Activated CD4-positive, alpha-beta memory T cell treated with anti-CD3 and anti-CD28 coated beads for 36 hours (primary cell): ENCODE measurements at places on chromosomes 11 and 22. TPM values are rescaled to one million over a fixed set of nuclear protein-coding genes. Genes with fewer than 3 reads are reported as not detected.

GRCh38 chr22:38314933-38315822 is 2.1 kb downstream of the CSNK1E start:
- DNase-seq: peak; percentile 26

DNA sequence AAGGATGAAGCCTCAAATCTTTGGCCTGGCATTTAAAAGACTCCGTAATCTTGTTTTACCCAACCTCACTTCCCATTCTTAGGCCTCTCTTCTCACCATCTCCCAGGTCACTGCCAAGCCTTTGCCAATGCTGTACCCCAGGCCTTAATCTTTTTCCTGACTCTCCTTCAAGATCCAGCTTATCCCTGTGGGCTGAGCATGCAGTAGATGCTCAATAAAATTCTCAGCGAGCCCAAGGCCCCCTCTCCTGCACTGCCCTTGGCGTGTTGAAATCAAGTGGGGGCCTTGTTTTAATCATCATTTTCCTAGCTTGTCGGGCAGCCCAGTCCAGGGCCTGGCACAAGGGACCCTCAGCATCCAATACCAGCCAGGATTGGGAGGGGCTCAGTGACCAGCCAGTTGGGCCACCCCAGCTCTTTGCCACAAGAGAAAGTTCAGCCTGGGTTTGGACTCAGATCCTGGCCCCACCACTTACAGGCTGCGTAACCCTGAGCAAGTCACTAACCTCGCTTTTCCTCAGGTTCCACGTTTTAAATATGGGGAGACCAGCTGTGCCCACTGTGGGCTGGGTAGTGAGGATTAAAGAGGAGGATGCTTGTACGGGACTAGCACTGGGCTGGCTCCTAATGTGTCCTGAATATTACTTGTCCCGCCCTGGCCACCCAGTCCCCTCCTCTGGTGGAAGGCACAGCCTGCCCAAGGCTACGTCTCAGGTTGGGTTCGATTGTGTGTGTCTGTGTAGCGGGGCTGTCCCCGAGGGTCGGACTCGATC is 943 bp upstream of the YWHAH start:
- DNase-seq: no peak

GRCh38 chr11:119335091-119335654 is 846 bp downstream of the RNF26 start:
- no peak for DNase-seq

DNA sequence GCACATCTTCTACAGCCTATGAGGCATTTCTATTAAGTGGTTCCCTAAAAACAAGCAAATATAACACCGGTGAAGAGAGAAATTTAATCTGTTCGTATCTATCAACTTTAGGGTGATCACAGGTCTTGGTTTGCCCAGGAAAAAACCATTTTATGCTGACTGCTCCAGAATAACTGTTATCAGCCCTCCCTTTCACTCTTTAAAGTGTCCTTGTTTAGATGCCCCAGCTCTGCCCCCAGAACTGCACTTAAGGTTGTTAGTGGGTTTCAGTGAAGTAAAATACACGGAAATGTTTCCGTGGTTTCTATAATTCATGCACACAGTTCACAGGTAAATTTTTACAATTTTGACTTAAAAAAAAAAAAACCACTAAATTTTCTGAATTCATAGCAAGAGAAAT is 70.0 kb downstream of the NARS2 start:
- no peak for DNase-seq

- no peak for DNase-seq
Measured at GRCh38 chr22:17007852-17008731, at the start of gene GAB4. Gene GAB4, minus strand, starts transcription at chr22:17008222. Its CDS starts 108 bp downstream, at chr22:17008114.

DNA sequence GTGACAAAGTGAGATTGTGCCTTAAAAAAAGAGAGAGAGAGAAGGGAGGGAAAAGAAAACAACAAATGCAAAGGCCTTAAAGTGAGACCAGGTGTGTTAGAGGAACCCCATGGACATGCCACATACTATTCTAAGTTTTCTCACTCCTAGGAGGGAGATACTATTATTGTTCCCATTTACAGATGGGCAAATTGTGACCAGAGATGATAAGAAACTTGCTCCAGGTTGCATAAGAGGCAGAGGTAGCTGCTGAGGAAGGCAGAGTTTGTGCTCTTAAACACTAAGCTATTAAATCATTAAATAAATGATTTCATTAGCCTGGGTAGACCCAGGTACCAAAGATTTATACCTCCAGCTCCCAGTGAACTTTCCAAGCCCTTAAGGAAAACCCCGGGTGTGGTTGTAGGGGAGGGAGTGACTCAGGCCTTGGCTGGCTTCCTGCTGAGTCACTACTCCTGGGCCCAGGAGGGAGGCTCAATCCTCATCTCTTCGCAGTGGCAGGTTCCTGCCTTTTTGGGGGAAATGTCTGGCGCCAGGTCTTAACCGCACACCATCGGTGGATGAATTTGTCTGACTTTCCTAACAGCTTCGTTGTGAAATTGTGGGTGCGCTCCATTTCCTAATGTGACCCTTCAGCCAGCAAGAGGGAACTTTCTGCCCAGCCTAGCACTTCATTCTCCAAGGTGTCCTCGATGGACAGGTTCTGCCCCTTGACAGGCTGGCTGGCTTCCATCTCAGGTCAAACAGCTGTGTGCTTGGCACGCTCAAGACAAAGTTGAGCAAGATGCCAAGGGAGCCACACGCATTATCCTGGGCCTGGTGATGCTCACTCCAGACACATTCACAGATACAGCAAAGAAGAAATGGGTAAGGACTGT is 33.4 kb upstream of the PTPRJ start:
- peak; percentile 68 for DNase-seq

GRCh38 chr11:128036556-128037093 is 550.7 kb downstream of the ETS1 start:
- DNase-seq: no peak

CCDC87 gene
- 0.12 TPM for total RNA-seq

CAPN1 gene
- 111 TPM for total RNA-seq

ZPR1 gene
- total RNA-seq: 101 TPM
